D341Med (cell line): ENCODE measurements at places on chromosomes 3 and 15.

- DNase-seq: no peak
Measured at GRCh38 chr3:177262396-177262795, 65.1 kb upstream of the TBL1XR1 start.

- no peak for DNase-seq
Measured at GRCh38 chr15:47542312-47542989, 174.9 kb upstream of the SEMA6D start.

DNA sequence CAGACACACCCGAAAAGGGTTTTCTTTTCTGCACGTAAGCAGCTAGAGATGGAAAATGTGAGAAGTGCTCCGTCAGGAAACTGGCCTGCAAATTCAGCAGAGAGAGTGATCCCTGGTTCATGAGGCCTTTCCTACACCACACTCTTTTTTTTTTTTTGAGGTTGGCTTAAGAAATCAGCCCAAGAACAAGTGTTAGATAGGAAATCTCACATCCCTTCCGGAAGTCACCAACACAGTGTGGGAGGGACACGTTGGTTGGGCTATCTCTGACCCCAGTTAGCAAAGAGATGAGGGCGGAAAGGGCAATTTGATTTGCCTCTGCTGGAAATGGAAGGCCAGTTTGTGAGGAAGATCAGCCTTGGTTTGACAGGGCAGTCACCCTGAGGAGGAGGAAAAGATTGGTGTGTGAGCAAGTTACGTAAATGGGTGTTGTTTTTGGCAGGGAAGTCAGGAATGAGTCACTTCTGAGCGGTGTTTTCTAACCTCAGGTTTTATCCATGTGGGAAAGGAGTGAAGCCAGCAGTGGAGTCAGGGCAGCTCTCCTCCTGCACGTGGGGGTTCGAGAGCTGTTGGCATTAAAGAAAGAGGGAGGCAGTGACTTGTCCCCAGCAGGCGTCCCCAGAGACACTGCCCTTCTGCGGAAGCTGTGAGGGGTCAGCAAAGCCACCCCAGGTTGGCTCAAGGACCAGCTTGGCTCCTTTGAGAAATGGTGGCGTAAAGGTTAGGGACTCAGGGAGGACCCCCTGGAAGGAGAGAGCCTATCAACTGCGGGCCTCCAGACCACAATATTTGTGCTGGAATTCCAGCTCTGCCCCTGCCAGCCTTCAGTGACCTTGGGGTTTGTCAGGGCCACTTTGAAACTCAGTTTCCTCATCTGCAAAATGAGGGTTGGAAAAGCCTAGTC is 237.6 kb upstream of the BHLHE40 start:
- no peak for DNase-seq

DNA sequence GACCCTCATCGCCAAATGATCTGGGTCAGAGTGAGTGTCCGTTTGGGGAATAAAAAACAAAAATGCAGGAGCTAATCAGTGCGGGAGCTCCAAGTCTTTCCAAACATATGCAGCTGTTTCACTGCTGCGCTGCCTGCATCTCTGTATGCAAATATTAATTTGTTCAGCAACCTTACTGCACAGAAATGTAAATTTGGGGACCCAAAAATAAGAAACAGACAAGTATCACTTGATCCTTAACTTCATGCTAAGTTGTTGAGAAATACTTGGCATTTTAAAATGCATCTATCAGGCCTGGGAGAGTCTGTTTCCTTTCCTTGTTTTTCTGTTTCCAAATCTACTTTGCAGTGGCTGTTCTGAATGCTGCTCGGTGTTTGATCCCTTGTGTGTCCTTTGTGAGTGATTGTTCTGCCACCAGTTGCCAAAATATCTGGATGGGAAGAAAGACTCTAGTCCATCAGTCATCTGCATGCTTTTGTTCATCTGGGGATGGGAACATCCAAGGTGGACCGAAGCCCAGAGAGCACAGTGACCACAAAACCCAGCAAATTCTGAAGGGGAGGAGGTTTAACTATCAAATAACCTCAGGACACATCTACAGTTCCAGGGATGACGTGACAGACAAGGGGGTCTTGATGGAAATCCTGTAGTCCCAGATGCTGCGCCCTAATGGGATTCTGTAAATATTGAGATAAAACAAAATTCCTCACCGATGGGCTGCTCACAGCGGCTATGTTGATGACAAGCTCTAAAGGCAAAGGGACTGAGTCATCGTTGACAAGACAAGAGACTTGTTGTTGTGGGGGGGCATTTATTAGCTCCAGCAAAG is 199.5 kb upstream of the WNT5A start:
- no peak for DNase-seq

DNA sequence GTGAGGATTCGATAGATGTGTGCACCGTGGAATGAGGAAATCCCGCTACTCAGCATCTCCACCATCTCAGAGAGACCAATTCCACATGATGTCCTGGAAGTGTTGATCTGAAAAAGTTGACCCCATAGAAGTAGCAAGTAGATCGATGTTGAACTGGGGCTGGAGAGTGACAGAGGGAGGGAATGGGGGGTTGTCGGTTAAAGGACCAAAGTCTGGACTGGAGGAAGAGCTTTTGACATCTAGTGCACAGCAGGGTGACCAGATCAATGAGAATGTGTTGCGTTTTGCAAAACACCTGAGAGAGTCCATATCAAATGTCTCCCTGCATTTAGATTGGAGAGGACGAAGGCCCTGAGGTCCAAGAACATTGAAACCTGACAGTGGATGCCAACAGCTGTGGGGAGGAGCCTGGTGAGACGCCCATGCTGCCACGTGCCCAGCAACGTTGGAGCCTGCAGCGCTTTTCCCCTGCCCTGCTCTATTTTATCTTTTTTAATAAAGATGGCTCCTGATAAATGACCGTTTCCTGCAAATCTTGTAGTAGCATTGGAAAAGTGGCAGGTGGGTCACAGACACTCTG is 30.1 kb upstream of the RPL32 start:
- no peak for DNase-seq

DNA sequence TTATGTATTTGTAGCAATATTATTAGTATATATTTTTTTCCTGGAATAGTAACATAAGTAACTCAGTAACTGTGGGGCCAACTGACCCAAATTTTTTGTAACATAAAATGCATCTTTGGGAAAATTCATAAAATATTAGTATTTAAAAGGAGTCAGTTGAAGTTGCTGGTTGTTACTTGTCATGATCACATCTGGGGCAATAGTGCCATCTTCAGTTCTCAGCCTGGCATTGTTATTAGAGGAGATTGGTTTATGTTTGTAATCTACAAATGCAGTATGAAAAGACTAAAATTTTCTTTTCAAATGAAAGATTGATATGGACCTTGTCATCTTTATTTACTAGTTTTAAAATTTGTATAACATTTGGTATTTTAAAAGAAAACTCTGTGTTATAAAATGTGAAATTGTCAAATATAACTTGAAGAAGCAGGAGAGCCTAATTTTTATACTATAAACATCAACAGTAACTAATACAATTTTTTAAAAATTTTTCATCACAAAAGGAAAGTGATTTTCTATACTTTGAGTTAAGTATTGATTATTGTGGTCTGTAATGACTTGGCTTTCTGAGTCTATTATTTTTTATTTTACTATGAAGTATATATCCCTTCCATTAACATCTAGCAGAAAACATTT is 38.8 kb upstream of the MLF1 start:
- DNase-seq: peak; percentile 49

DNA sequence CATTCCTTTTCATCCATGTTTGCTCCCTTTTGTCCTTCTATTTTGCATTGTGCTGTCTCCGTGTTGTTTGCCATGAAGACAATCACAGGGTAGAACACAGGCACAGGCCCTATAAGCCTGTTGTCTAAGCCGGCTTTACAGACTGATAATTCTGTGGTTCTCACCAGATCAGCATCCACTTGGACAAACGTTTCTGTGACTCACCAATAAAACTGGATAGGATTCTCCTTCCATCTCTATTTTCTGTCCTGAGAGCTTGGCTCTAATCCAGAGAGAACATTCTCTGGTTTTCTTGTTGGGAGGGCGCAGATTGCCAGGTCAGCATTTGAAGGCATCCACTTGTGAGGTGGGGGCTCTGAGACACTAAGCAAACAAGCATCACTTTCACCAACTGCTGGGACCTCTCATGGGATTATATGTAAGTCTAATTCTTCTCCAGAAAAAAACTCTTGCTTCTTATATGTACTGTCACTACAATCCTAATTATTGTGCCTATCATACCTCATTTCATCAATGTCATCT is 101.6 kb downstream of the ERC2 start:
- DNase-seq: peak; percentile 45
